ENCODE measurements at places on chromosomes 6 and 20. TPM values are rescaled to one million over a fixed set of nuclear protein-coding genes. Genes with fewer than 3 reads are reported as not detected.

DNA sequence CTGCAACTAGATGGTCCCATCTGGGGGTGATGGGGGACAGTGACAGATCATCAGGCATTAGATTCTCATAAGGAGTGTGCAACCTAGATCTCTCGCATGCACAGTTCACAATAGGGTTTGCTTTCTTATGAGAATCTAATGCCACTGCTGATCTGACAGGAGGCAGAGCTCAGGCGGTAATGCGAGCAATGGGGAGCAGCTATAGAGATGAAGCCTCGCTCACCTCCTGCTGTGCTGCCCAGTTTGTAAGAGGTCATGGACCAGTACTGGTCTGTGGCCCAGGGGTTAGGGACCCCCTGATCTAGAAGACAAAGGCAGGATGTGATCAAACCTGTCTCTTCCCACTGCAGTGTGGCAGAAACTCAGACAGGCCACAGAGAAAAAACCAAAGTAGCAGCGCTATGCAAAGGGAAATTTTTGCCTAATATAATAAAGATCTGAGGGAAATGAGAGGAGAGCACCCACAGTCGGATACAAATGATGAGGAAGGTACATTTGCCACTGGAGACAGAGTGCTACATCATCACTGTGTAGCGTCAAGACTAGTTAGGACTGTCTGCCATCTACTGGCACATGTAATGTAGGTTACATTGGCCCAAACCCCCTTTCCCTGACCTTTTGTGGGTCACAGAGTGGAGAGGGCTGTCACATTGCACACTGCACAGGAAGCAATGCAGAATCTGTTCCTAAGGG, 4.1 kb upstream of the LY86 start:
- H3K36me3 ChIP-seq, result no peaks in the 10 kb centered on the region
- no peaks in the 10 kb centered on the region for H3K27me3 ChIP-seq
- no peak overlapping the region for H3K27ac ChIP-seq
- H3K4me1 ChIP-seq, result no peaks in the 10 kb centered on the region
- DNase-seq, result no peak

DNA sequence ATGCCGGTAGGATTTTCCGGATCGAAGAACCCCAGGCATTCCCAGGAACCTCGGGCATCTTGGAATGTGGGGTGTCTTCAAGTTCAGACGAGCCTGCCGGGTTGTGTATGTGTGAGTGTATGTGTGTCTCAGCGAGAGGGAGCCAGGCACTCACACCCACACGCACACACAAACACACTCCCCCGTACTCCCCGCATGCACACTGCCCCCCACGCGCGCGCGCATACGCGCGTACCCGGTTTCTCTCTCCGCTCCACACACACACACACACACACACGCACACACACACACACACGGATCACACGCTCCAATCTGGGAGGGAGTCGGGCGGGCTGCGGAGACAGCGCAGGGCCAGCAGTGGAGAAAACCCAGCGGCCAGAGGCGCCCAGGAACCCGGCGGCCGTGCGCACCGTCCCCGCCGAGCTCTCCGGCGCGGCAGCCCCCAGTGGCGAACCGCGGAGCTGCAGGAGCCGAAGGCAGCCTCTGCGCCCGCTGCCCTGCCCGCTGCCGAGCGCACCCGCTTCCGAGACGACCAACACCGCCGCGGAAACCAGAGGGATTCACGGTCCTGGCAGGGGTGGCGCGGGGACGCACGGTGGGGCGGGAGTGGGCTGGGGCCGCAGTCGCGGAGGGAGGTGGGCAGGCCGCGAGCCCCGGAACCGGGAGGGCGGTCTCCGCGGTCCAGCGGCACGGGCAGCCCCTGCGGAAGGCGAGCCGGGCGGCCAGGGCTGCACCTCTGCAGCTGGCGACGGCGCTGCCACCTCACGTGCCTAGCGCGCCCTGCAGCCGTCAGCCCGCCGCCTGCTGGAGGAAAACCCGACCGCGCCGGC, at the start of gene LRFN2:
LRFN2 (minus strand) TSS at position 125 of the 830 bp plus-strand sequence.
- H3K4me3 ChIP-seq, result no peak within 1 kb of the TSS
- H3K27ac ChIP-seq, result no peak within 1 kb of the TSS
- H3K36me3 ChIP-seq, result no peaks in the 10 kb centered on the region
- H3K4me1 ChIP-seq, result no peaks in the 10 kb centered on the region
- peak; percentile 92 for DNase-seq
- H3K27me3 ChIP-seq, result no peaks in the 10 kb centered on the region

The BPIFB4 gene
- not detected for total RNA-seq

- H3K36me3 ChIP-seq, result no peaks in the 10 kb centered on the region
- H3K27me3 ChIP-seq, result no peaks in the 10 kb centered on the region
- no peaks in the 10 kb centered on the region for H3K4me1 ChIP-seq
- H3K27ac ChIP-seq, result no peak overlapping the region
- no peak overlapping the region for H3K4me3 ChIP-seq
These were observed 220.0 kb downstream of the QKI start for GRCh38 chr6:163634211-163635171.

The ZSWIM1 gene
- total RNA-seq, result 5.3 TPM

The NCOA5 gene
- total RNA-seq, result 23.7 TPM

DNA sequence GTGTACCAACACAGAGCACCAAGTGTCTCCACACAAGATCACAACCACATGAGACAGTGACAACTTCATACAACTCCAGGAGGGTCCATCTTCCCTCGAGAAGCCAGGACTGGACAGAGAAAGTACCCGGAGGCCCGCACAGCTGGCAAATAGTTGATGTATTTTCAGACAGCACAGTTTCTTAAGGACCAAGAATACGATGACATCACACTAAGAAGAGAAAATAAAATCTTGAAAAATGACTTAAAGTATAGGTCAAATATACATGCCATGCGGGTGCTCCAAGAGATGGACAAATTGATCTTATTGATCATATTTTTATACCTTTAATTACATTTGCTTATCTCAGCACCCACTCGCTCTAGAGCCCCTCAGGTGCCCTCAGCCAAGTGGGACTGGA, 145.5 kb downstream of the RNASET2 start:
- no peaks in the 10 kb centered on the region for H3K4me1 ChIP-seq
- H3K4me3 ChIP-seq, result no peak overlapping the region
- DNase-seq, result no peak
- H3K27ac ChIP-seq, result no peak overlapping the region
- no peaks in the 10 kb centered on the region for H3K27me3 ChIP-seq
- H3K36me3 ChIP-seq, result no peaks in the 10 kb centered on the region

DNA sequence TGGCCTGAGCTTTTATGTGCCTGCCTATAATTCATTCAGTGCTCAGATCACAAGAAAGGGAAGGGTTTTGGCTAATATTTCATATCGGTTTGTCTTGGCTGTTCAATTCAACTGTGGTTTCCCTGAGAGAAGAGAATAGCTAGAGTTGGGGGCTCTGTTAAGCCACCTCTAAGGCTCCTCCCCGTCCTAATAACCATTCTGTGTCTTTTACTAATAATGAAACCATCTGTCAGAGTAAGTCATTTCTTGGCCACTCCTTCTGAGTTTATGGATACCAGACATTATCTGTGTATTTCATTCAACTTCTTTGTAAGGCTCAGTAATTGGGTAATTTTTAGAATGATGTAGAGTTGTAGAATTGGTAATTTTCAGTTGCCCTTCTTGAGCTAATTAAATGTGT, 5.2 kb downstream of the STX11 start:
- no peak overlapping the region for H3K4me3 ChIP-seq
- H3K27ac ChIP-seq, result no peak overlapping the region
- no peak for DNase-seq
- no peaks in the 10 kb centered on the region for H3K4me1 ChIP-seq
- H3K36me3 ChIP-seq, result no peaks in the 10 kb centered on the region

DNA sequence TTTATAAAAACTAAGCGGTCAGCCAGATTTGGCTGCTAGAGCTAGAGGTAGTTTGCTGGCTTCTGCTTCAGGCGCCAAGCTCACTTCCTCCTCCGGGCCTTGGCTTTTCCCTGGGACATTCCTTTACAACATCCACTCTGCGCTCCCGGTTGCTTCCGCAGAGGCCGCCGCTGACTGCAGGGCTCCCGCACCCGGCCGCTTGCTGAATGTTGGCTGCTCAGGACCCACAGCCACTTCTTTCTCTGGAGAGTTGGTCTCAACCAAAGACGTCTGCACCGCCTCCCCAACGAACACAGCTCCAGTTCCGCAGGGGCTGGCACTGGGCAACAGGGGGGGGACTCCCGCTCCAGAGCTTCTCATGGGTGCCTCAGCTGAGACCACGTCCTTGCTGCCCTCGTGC, 282.8 kb downstream of the TFAP2C start:
- DNase-seq, result no peak
- H3K27me3 ChIP-seq, result no peaks in the 10 kb centered on the region
- H3K36me3 ChIP-seq, result no peaks in the 10 kb centered on the region
- H3K4me3 ChIP-seq, result no peak overlapping the region
- no peak overlapping the region for H3K27ac ChIP-seq

DNA sequence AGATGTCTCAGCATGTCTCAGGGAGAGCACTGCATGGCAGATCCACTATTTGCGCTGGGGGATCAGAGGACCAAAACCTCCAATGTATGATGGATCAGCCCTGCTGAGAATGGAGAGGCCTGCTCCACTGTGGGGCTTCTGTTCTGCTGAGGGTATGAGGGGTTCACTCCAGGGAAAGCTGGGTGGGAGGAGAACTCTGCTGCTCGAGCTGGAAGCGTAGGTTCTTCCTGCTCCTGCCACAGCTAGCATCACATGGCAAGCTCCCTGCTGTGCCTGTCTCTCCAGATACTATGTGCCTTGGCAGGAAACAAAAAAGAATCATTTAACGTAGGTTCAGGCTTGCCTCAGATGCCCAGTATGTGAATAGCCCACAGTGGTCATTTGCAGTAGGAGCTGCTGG, 105.8 kb downstream of the EPM2A start:
- H3K27me3 ChIP-seq, result no peaks in the 10 kb centered on the region
- no peak overlapping the region for H3K4me3 ChIP-seq
- no peak overlapping the region for H3K27ac ChIP-seq

The GCNT2 gene
- 18.6 TPM for total RNA-seq

- no peak overlapping the region for H3K27ac ChIP-seq
- H3K27me3 ChIP-seq, result no peaks in the 10 kb centered on the region
- H3K36me3 ChIP-seq, result no peaks in the 10 kb centered on the region
These were observed 46.5 kb upstream of the SHLD1 start for GRCh38 chr20:5703681-5704101.

The ZNF165 gene
- 0.42 TPM for total RNA-seq

Data from aorta (tissue), 5 donors.